ENCODE measurements at places on chromosomes 3 and 15. TPM values are rescaled to one million over a fixed set of nuclear protein-coding genes. Genes with fewer than 3 reads are reported as not detected.

EPHB3 gene
- 3.5 TPM for total RNA-seq

STARD5 gene
- 14.7 TPM for total RNA-seq

PLD1 gene
- 19.4 TPM for total RNA-seq

DNA sequence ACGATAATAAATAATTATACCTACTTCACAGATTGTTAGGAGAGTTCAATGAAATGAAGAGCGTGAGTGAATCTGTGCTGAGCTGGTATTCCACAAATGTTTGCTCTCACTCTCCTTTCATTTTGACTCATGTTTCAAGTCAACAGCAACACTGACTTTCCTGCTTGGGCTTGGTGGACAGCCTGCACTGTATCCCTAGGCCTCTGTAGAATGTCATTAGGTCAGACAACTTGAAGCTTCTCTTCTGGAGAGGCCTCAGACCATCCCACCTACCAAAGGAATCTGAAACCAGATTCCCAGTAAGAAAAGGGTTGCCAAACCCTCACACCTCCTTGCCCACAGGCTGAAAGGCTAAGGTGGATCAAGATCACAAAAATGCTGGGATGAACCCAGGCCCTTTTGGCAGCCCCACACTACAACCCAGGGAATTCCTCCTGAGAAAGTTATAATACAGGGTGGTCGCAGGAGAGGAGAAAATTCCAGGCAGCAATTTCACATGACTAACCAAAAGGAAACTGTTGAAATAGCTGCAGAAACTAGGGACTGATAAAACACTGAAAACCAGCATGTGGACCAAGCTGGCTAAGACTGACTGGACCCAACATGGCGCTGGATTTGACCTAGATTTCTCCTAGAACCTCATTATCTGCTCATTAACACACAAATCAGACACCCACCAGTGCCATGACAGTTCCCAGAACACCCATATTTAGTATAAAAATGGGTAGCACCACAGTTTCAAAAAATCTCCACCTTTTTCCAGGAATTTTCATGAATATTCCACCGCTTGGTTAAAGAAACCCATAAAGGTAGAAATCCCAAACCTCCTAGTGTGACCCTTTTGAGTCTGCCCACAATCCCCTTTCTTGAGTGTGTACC lies 57.0 kb upstream of the ZNF148 start:
- DNase-seq = no peak

GRCh38 chr15:55786341-55786740 lies 43.4 kb upstream of the PRTG start:
- no peak for DNase-seq

DNA sequence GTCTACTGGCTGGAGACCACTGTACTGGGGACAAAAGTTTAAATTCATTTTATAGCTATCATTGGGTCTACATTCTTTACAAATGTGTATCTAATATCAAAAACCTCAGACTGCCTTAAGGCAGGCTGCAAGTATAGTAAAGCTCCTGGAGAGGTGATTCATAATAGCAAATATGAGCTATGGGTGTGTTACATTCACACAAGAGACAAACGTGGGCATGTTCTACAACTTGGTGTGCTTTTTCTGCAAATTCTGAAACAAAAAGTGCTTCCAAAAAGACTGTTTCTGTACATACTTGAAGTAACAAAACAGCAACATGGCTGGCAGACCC lies 1101.4 kb downstream of the ROBO1 start:
- DNase-seq = no peak

GTPBP8 gene
- total RNA-seq = 40.6 TPM

- DNase-seq = no peak
Observed at GRCh38 chr3:174532776-174533175, 326.4 kb upstream of the NAALADL2 start.

SLC9C1 gene
- total RNA-seq = not detected

DNA sequence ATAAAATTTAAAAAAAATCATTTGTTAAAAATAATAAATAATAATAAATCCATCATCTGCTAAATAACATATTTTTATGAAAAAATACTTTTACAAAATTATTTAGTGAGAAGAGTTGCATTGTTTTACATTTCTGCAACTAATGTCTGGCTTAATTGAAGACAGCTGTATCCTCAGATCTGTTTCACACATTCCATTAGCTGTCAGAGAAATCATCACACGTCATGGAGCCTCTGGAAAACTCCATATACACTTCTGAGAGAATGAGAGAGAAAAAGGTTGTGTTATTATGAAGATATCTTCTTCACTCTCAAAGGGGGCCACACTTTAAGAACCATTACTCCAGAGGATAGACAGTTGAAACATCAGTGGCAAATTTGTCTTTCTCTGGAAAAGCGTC lies 40.8 kb downstream of the CMSS1 start:
- no peak for DNase-seq

Measured in fibroblast of villous mesenchyme (primary cell).